ENCODE measurements at places on chromosomes 5 and 9.

DNA sequence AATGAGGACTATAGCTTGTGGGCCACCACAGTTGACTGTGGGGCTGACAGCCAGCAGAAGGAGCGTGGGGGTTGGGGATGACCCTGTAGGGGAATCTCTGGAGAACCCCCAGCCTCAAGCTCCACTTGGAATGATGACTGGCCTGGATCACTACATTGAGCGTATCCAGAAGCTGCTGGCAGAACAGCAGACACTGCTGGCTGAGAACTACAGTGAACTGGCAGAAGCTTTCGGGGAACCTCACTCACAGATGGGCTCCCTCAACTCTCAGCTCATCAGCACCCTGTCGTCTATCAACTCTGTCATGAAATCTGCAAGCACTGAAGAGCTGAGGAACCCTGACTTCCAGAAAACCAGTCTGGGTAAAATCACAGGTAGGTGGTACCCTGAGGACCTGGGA lies 128.4 kb upstream of the DMRT1 start:
- no peak for DNase-seq

- no peak for DNase-seq
Measured at GRCh38 chr5:67725604-67726003, 490.0 kb upstream of the PIK3R1 start.

DNA sequence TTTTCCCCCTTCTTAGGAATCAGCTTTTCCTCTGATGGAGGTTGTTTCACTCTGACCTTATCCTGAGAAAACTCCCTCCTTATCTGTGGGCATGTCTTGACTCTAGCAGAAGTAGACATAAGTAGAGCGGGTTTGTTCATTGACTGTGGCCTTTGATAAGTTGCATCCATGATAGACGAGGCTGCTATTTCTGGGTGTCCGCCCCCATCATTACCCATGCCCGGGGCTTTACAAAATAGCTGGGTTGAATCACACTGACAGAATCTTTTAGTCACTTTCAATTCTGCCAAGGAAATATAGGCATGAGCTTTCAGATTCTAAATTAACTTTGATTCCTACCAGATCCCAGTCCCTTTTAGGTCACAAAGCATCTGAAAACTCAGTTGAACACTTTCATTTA lies 223.8 kb downstream of the SEC61B start:
- no peak for DNase-seq

- DNase-seq = no peak
Measured at GRCh38 chr5:9473624-9474023, 72.3 kb downstream of the SEMA5A start.

DNA sequence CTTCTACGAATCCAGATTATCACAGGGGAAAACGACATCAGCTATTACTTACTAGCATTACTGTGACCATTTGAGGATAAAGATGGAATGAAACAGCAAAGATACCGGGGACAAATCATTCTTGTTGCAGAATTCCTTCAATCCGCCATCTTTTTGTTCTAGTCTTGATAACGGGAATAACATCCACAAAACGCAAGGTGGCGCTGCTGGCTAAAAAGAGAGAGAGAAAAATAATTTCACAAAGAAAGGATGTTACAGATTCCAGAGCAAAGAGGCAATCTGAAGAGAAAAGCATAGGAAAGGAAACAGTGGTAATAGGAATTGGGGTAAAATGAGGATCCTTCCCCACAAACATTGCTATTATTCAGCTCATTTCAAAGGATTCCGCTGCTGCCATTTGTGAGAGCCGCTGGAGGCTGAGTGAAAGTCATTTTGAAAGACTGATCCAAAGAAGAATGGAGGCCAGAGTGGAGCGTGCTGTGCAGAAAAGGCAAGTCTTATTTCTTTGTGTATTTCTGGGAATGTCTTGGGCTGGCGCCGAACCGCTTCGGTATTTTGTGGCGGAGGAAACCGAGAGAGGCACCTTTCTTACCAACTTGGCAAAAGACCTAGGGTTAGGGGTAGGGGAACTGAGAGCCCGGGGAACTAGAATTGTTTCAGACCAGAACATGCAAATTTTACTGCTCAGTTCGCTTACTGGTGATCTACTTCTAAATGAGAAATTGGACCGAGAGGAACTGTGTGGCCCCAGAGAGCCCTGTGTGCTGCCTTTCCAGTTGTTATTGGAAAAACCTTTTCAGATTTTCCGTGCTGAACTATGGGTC lies at the start of gene PCDHB7:
PCDHB7 (plus strand) TSS at position 264 of the 824 bp plus-strand sequence; CDS start at position 456, 192 bp downstream.
- DNase-seq = no peak

DNA sequence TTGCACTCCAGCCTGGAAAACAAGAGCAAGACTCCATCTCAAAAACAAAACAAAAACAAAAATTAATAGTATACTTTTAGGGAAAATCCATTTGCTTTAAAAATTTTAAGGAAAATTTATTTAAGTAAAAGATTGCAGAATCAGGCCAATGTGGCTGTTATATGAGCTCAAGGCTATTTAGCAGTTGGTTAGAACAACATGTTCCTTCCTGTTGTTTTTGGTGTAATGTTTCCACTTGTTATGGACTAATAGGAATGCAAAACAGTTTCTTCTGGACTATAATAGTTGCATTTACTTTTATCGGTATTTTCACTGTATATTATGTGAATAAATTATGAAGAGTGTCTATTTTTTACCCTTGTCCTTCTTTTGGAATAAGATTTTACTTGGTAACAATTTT lies 3.0 kb upstream of the CDC42SE2 start:
- no peak for DNase-seq

- DNase-seq = no peak
Measured at GRCh38 chr9:32395510-32396216, 11.2 kb downstream of the ACO1 start.

GRCh38 chr9:4059437-4059836 lies 240.4 kb downstream of the GLIS3 start:
- no peak for DNase-seq

DNA sequence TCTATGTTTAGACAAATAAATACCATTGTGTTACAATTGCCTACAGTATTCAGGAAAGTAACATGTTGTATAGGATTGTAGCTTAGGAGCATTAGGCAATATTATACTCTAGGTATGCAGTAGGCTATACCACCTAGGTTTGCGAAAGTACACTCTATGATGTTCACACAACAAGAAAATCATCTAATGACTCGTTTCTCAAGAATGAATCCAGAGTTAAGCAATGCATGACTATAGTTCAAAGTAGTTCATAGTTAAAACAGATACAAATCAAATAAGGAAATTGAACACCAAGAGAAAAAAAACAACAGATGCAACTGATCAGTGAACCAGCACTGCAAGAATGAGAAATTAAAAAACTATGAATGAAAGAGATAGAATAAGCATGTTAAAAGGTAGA lies 27.6 kb upstream of the ABLIM3 start:
- no peak for DNase-seq

- DNase-seq = no peak
Measured at GRCh38 chr5:79924936-79925893, 65.8 kb downstream of the MTX3 start.

DNA sequence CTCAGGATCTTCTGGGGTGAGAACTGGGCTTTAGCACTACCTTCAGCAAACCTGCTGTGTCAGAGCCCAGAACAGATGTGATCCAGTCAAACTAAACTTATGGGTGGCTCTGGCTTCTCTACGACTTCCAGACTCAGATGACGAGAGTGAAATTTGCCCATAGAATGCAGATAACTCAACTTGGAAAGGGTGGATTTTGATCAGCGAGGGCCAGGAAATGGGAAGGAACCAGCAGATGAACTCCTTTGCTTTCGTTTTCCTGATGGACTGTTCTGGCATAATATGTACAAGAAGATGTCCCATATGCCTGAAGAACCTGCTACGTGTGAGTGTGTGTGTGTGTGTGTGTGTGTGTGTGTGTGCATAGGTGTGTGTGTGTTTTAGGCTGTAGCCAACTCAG lies 132.0 kb upstream of the MOCS2 start:
- no peak for DNase-seq

- DNase-seq = peak; percentile 87
Measured at GRCh38 chr5:159819591-159820411, 96.5 kb upstream of the ADRA1B start.

DNA sequence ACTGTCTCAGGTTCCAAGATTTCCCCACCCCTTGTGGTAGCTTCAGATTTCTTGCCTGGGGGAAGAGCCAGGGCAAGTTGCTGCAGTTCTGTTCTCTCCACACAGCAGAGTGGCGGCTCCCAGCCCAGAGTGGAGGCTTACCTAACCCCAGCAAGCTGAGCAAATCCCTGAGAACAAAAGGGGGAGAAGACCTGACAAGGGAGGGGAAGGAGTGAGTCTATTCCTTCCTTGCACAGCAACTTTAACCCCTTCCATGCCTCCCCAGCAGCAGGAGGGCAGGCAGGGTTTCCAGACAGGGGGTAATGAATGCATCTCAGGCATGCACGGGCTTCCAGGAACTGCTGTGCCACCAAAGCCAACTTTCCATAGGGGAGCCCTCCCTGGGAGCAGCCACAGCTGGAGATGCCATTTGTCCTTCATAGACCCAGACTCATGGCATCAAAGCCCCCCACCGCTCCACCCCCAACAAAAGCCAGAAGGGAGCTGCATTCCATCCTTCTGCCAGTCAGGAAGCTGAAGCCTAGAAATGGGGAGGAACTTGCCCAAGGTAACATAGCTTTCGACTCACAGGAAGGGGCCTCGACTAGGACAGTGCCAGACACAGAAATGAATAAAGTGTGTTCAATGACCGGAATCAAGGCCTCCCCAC lies 28.8 kb upstream of the FAT2 start:
- no peak for DNase-seq

DNA sequence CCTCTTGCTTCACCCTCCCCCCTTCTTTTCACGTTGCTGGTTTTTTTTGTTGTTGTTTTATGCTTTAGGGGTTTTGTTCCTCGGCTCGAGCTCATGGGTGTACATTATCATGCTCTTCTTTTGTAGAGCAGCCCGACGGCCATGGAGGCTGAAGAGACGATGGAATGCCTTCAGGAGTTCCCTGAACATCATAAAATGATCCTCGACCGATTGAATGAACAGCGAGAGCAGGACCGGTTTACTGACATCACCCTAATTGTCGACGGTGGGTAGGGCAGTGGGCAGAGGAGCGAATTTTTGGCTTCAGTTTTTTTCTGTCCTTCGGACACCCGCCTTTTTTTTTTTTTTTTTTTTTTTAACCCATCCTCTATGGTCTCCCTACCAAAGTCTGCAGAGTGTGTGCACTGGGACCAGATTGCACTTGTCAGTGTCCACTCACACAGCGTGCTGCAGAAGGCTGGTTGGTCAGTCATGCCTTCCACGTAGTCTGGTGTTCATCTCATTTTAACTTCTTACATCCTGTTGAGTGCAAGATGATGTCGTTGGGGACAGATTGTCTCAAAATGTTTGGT lies 1.3 kb downstream of the ZNF131 start:
- DNase-seq = no peak

DNA sequence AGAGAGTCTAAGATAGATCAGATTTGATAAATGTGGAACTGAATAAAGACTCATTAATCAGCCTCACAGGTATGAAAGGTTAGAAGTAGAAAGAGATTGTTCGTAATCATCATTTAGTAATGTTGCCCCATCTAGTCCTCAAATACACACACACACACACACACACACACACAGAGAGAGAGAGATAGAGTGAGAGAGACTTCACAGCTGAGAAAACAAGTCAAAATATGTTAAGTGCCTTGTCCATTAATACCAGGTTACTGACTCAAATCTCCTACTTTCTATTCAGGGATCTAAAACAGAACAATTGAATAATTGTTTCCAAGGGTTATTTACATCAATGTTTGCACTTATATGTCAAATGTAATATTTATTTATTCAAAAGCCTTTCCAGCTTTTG lies 284.6 kb downstream of the MRPS30 start:
- no peak for DNase-seq

DNA sequence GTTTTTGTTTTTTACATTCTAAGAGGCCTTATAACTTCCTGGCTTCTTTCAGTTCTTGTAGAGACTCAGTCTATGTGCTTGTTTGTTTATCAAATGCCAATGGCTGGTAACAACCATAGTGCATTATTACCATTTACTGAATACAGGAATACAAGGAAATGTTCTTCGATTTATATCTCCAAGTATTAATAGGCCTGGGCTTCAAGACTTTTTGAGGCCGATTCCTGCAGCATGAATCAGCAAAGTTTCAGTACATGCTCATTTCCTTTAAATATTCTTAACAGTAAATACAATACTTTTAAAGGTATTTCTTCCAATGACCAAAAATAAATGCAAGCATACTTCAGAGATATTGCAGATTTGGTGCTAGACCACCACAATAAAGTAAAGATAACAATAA lies 535.3 kb downstream of the EFNA5 start:
- DNase-seq = no peak

- DNase-seq = no peak
Measured at GRCh38 chr5:32044939-32045338, 129.2 kb downstream of the GOLPH3 start.

DNA sequence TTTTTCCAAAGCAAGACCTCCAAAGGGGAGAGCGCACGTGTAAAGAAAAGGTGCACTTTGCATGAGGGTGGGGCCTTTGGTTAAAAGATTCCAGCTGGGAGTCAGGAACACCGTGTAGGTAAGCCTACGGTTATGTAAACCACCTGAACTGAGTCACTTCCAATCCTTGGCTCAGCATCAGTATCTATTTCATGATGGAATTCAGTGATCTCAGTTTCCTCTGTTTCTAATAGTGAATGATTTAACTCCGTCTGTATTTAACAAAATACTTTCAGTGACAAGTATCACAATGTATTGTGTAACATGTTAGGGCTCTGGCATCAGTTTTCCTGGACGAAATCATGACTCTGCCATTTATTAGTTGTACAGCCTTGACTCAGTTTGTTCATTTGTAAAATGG lies 1.3 kb upstream of the SVEP1 start:
- DNase-seq = no peak

DNA sequence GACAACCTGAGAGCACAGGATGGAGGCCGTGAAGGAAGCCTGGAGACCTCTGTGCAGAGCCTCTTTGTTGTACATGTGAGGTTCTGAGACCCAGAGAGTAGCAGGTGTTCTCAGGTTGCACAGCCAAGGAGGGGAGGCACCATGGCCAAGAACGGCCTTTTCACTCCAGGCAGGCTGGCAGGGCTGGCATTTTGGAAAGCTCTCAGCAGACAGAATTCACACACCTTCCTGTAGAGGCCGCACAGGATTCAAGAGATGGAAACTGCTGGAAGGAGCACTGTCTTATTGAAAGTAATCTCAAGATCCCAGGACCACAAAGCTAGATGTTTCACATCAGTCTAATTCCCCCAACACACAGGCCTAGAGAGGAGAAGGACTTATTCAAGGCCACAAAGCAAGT lies 52.8 kb upstream of the XPA start:
- DNase-seq = no peak

DNA sequence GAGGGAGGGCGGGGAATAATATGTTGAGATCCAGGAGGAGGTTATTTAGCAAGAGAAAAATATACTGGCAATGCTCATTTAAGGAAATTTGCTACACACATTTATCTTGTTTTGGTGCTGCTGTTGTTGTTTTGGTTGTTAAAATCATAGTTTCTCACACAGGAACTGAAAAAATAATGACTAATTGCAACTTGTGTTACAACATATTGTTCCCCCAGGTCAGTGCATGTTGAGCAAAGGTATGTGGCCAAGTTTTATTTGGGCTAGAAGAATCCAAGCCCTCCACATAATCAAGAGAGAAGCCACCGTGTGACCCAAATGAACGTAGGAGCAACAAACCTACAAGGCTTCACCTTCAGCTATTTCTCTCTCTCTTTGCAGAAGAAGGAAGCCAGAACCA lies 220.3 kb upstream of the DAPK1 start:
- no peak for DNase-seq

- no peak for DNase-seq
Measured at GRCh38 chr9:92180002-92180400, 64.8 kb upstream of the SPTLC1 start.

GRCh38 chr9:130124085-130124860 lies 47.9 kb upstream of the NCS1 start:
- no peak for DNase-seq

All from vagina (tissue), 2 donors.